ENCODE measurements at places on chromosomes 1 and 21. TPM values are rescaled to one million over a fixed set of nuclear protein-coding genes. Genes with fewer than 3 reads are reported as not detected.

AMY2A gene
- not detected for total RNA-seq

DNA sequence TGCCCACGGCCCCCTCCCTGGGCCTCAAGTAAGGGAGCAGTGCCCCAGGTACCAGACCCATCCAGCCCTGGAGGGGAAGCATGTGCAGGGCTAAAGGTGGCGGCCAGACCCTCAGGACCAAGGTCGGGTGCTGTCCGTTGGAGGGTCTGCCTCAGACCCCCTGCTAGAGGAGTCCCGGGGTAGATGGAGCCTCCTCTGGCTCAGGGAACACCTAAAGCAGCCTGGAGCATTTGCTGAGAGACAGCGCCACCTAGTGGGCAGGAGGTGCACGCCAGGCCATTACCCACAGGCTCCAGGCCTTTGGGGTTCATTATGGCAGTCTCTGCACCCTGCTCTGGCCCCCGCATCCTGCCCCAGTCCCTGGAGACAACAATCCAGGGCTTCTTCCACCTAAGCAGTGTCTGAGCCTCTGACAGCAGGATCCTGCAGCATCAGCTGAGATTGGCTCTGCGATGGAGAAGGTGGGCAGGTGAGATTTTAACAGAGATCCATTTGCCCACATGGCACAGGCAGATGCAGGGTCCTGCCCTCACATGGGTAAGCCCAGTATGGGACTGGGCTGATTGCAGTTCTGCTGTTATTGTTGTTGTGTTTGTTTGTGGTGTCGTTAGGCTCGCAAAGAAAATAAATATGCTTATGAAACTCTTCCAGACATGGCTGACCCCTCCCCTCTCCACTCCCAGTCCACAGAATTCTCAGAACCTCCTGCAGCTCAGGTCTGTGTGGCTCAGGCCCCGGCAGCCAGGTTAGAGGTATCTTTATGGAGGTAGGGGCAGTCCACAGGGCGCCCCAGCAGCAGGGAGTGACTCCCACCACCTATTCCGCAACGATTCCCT is 42.4 kb downstream of the CTNNBIP1 start:
- no peaks in the 10 kb centered on the region for H3K4me1 ChIP-seq
- peak; percentile 76 for ATAC-seq
- no peak overlapping the region for H3K27ac ChIP-seq
- no peaks in the 10 kb centered on the region for H3K36me3 ChIP-seq

DNA sequence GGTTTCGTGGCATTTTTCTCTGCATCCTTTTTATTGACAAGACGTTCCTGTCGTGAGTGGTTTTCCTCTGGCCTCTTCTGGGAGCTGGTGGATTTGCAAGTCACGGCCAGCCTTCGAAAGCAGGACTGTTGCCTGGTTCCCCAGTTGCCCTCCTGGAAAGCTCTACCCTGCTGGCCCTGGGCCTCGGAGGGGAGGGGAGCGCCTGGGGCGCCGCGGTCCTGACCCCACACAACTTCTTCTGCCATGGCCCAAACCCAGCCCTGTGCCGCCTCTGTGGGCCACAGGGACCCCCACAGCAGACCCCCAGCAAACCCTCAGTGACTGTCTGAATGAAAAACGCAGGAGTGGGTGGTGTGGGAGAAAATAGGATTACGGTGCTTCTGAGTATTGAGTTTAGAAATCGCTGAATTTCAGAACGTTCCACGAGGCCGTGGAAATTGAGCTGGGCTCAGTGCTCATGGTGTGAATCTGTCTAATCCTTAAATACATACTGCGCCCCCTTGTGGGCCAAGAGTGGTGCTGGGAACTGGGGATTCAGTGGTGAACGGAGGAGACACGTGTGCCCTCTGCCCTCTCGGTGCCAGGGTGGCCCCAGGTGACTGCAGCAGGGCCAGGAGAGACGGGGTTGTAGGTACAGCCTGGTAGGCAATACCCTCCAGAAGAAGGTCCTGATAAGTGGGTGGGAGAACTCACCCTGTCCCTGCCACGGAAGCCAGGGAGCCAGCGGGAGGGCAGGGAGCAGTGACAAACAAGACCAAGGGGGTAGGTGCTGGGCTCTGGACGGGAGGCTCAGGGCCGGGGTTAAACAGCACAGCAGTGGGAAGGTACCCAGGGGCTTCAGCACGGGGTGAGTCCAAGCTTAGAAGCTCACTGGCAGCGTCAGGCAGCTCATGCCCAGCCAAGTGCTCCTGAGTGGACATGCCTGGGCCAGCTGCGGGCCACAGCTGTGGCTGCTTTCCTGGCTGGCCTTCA is 101.2 kb upstream of the COL6A1 start:
- H3K27me3 ChIP-seq, result peaks cover 4% of the 10 kb centered on the region
- peak; percentile 61 for ATAC-seq
- H3K4me3 ChIP-seq, result no peak overlapping the region
- H3K4me1 ChIP-seq, result no peaks in the 10 kb centered on the region
- H3K27ac ChIP-seq, result no peak overlapping the region
- no peaks in the 10 kb centered on the region for H3K36me3 ChIP-seq

INAVA gene
- total RNA-seq, result 0.47 TPM

- H3K4me1 ChIP-seq, result no peaks in the 10 kb centered on the region
- no peak for ATAC-seq
- H3K27me3 ChIP-seq, result peaks cover 8% of the 10 kb centered on the region
- no peaks in the 10 kb centered on the region for H3K36me3 ChIP-seq
- no peak overlapping the region for H3K27ac ChIP-seq
Measured at GRCh38 chr1:204802401-204803175, 68.1 kb upstream of the NFASC start.

DNA sequence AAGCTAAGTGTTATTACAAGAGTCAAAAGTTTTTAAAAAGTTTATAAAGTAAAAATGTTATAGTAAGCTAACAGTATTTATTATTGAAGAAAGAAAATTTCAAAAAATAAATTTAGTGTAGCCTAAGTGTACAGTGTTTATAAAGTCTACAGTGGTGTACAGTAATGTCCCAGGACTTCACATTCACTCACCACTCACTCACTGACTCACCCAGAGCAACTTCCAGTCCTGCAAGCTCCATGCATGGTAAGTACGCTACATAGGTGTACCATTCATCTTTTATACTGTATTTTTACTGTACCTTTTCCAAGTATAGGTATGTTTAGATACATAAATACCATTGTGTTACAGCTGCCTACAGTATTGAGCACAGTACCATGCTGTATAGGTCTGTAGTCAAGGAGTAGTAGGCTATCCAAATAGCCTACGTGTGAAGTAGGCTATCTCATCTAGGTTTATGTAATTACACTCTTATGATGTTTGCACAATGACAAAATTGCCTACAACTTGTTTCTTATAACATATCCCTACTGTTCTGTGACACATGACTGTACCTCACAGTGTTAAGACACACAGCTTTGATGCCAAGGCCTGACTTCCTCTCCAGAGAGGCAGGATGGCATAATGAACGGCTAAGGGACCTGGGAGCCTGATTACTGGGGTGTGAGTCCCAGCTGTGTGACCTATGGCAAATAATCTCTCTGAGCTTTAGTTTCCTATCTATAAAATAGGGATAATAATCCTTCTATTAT is 12.7 kb downstream of the DHCR24 start:
- no peaks in the 10 kb centered on the region for H3K4me1 ChIP-seq
- H3K36me3 ChIP-seq, result peaks cover 34% of the 10 kb centered on the region
- no peak overlapping the region for H3K4me3 ChIP-seq
- no peak for ATAC-seq

TEDDM1 gene
- total RNA-seq, result not detected

DNA sequence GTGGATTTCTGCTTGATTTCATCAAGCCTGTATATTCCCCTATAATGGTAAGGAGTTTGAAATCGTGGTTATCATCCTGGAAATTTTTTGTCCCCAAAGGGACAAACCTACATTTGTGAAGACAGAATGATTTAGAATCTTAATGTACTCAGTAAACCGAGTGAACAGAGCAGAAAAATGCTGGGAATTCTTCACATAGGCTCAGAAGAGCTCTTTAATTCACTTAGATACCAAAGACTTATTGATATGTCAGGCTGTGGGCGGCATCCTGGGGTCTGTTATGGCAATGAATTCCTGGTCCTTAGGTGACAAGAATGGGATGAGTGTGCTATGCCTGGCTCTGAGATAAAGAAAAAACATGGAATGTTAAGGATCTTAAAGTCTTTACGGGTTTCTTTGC is 74.9 kb downstream of the ROR1 start:
- no peaks in the 10 kb centered on the region for H3K27me3 ChIP-seq
- H3K27ac ChIP-seq, result no peak overlapping the region
- H3K4me1 ChIP-seq, result no peaks in the 10 kb centered on the region
- no peak overlapping the region for H3K4me3 ChIP-seq
- H3K36me3 ChIP-seq, result no peaks in the 10 kb centered on the region
- no peak for ATAC-seq

- no peak overlapping the region for H3K27ac ChIP-seq
- ATAC-seq, result no peak
- no peak overlapping the region for H3K4me3 ChIP-seq
- H3K27me3 ChIP-seq, result no peaks in the 10 kb centered on the region
- H3K4me1 ChIP-seq, result peaks cover 14% of the 10 kb centered on the region
- no peaks in the 10 kb centered on the region for H3K36me3 ChIP-seq
Measured at GRCh38 chr1:6590046-6590445, 10.3 kb downstream of the ZBTB48 start.

TLR5 gene
- total RNA-seq, result 5.3 TPM

HCRTR1 gene
- 0.67 TPM for total RNA-seq

- H3K27me3 ChIP-seq, result peaks cover 4% of the 10 kb centered on the region
- no peaks in the 10 kb centered on the region for H3K36me3 ChIP-seq
- H3K27ac ChIP-seq, result no peak overlapping the region
- ATAC-seq, result peak; percentile 55
Measured at GRCh38 chr1:34406833-34407539, 230.3 kb downstream of the C1orf94 start.

DNA sequence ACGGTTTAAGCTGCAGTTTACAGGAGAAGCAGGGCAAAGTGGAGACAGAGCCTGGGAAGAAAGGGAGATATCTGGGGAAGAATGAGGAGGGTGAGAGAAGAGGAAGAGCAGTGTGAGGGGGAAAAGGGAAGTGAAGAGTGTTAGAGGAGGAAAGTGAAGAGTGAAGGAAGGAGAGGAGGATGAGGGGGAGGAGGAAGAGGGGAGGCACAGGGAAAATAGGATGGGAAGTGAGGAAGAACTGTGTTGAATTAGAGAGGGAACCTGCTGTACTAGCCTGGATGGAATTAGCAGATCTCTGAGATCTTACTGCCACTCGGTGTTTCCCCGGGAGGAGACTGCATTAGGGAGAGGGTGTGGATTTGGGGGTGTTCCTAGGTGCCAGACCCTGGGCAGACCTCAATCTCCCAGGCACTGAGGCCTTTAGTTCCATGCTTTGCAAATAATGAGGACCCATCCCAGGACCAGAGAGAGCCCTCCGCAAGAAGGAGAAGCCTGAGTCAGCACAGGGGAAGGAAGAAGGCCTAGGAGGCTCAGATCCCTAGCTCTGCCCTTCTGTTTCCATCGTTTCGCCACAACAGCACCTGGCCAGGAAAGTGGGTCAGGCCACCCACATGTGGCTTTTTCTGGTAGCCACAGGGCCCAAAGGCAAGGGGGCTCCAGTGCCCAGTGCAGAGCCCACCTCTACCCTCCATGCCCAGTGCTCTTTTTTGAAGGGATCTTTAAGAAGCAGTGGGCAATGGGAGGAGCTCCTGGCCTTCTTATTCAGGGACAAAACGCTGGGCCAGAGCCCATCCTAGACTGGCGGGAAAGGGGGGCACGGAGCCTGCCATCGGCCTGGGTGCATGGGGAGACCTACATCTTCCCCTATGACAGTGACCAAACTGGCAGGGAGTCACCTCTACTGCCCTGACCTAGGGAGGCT is 2.0 kb downstream of the LRRN2 start:
- H3K4me3 ChIP-seq, result no peak overlapping the region
- H3K27me3 ChIP-seq, result peaks cover 14% of the 10 kb centered on the region
- peak overlapping the region; percentile 79 for H3K27ac ChIP-seq
- no peaks in the 10 kb centered on the region for H3K36me3 ChIP-seq

DNA sequence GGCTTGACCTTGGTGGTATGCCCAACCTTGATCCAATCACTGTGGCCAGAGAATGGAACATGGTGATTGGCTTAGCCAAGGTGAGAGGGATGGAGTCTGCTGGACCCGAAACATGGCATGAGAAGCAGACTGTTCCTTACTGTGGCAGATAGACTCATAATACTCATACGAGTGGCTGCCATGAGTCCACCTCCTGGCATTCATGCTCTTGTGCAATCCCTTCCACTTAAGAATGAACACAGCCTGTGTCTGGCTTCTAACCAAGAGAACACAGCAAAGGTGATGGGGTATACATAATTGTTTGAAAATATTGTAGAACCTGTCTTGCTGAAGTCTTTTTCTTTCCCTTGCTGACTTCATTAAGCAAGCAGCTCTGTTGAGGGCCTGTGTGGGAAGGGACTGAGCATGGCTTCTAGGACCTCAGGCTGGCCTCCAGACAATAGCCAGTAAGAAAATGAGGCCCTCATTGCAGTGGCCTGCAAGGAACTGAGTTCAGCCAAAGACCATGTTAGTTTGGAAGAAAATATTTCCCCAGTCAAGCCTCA is 85.9 kb downstream of the ZNF281 start:
- H3K27ac ChIP-seq, result no peak overlapping the region
- peaks cover 3% of the 10 kb centered on the region for H3K27me3 ChIP-seq
- no peaks in the 10 kb centered on the region for H3K4me1 ChIP-seq
- no peak for ATAC-seq
- H3K4me3 ChIP-seq, result no peak overlapping the region

DNA sequence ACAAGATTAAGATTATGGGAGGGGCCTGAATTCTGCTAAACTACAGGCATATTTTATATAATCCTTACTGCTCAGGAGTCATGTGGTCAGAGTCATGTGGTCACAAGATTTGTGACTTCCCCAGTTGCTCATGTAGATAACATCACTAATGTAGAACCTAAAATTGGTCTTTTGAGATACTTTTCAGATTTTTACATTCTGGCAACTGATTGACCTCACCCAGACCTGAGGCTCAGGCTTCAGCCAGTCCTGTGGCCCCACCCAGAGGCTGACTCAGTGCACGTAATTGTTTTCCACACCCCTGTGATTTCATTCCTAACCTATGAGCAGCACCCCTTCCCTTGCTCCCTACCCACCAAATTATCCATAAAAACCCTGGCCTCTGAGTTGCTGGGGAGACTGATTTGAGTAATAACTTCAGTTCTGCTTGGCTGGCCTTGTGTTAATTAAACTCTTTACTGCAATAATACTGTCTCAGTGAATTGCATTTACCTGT is 41.7 kb upstream of the ZNF326 start:
- H3K36me3 ChIP-seq, result no peaks in the 10 kb centered on the region
- H3K4me3 ChIP-seq, result no peak overlapping the region
- H3K27me3 ChIP-seq, result no peaks in the 10 kb centered on the region
- H3K27ac ChIP-seq, result no peak overlapping the region
- H3K4me1 ChIP-seq, result no peaks in the 10 kb centered on the region

PIGK gene
- total RNA-seq, result 21.3 TPM

DNA sequence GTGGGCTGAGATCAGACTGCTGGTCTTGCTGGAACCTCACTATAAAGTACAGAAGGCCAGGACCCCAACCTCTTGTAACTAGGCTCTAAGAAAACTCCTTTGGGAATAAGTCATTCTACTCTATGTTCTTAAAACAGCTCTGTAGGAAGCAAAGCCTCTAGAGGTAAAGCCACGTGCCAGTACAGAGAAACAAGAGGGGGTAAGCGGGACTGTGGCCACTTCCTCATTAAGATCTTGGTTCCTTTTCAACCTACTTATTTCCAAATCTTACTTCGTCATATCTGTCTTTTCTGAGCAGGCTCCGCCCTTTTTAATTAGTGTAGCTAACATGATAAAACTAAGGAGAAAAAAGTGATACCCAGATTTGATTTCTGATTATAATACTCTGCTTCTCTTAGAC is 3.8 kb downstream of the NCSTN start:
- H3K4me1 ChIP-seq, result peaks cover 3% of the 10 kb centered on the region
- no peak for ATAC-seq

GRCh38 chr1:15775706-15776105 is 17.1 kb downstream of the FBLIM1 start:
- ATAC-seq, result no peak
- H3K36me3 ChIP-seq, result peaks cover 91% of the 10 kb centered on the region
- no peaks in the 10 kb centered on the region for H3K4me1 ChIP-seq
- no peak overlapping the region for H3K27ac ChIP-seq
- H3K4me3 ChIP-seq, result no peak overlapping the region
